ENCODE measurements at places on chromosomes 3 and 15.

DNA sequence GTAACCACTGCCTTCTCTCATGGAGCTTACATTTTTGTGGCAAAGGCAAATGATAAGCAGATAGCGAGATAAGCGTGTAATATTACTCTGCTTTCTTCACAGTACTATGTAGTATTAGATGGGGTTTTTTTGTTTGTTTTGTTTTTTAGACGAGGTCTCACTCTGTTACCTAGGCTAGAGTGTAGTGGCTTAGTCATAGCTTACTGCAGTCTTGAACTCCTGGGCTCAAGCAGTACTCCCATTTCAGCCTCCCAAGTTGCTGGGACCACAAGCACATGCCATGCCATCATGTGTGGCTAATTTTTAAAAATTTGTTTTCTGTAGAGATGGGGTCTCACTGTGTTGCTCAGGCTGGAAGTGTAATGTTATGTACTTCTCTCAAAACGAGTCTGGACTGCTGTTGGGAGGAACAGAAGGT lies 22.9 kb downstream of the MBNL1 start:
- no peak for DNase-seq

DNA sequence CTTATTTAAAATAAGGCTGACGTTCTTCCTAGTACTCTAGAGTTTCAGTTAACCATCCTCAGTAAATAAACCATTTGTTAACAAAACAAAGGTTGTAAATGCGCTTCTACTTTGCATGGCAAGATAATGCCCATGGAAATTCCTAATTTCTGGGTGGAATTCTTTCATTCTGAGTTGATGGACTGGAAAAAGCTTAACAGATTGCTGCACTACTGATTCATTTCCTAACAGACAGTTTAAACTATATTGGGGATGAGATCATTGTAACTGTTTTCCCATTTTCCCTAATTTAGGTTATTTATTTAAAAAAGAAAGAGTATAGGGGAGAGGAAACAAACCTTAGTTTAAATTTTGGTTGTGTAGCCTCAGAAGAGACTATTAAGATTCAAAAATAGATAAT lies 342.2 kb downstream of the NLGN1 start:
- no peak for DNase-seq

- no peak for DNase-seq
Observed at GRCh38 chr15:78681281-78682003, 40.4 kb upstream of the CHRNB4 start.

- DNase-seq = no peak
Observed at GRCh38 chr3:159872374-159873109, 116.1 kb upstream of the IL12A start.

GRCh38 chr3:180762866-180763265 lies 83.6 kb upstream of the CCDC39 start:
- no peak for DNase-seq

- DNase-seq = no peak
Observed at GRCh38 chr3:101824702-101825101, 24.6 kb upstream of the NFKBIZ start.

DNA sequence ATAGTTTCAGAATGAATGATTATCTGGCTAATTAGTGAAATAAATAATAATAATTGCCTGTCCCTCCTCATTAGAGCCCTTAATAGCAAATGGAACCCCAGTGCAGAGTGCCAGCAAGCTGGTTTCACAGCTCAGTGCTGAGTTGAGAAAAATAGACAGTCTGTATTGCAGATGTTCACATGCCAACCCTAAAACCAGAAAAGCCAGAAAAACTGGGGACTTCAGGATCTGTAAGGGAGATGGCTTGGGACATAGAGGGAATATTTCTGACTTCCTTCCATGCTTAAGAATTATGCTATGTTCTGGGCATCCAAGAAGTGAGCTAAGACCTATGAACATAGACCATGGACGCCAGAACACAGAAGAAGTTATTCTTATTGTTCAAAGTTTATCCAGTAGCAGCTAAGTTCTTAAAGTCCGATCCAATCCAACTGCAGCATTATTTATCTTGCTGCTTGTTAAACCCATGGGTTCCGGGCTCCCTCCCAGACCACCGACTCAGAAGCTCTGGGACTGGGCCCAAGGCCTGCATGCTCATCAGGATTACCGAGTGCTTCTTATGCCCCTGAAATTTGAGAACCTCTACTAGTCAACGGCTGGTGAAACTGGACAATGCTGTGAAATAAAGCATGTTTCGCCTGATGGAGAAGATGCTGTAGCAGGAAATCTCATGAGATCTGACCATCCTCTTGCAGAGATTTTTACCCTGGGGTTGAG lies 158.3 kb downstream of the FOXB1 start:
- DNase-seq = no peak

GRCh38 chr15:90200534-90201129 lies 498 bp upstream of the SEMA4B start:
- no peak for DNase-seq

DNA sequence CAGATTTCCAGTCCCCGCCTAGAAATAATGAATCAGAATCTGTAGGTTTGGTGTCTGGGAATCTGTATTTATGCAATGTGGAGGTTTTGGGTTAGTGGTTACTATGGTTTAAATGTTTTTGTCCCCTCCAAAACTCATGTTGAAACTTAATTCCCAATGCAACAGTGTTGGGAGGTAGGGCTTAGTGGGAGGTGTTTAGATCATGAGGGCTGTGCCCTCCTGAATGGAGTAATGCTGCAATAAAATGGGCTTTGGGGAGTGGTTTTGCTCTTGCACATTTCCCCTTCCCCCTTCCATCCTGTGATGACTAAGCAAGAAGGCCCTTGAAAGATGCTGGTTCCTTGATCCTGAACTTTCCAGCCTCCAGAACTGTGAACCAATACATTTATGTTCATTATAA lies 9.2 kb upstream of the RFC4 start:
- no peak for DNase-seq

DNA sequence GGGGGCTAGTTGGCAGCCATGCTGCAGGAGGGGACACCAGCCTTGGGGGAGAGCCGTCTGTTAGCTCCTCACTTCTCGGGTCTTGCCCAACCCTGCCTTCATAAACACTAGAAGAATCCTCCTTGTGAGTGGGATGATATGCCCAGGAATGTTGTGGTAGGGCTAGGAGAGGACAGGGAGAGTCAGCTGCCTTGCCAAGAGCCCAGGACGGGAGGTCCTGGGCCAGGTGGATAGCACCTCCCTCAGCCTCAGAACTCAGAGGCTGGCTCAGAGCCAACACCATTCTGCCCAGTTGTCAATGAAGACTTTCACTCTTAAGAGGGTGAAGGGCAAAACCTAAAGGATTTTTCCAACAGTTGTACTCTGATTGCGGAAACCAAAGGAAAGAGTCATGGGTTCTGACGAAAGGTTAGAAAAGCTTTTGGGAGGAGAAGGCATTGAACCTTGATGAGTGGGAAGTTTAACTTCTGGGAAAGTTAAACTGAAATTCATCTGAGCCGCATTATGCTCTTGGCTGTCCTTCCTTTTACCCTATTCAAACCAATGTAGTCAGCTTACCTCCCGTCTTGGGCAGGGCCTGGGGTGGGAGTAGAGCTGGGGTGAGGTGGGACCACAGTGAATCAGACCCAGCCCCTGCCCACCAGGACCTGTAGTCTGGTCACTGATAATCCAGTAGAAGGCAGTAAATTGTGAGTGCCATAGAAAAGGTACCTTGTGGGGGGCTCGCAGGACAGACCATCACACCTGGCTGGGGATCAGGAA lies 81.9 kb downstream of the FAM43A start:
- no peak for DNase-seq

GRCh38 chr3:48285132-48285531 lies 44.2 kb downstream of the ZNF589 start:
- no peak for DNase-seq

DNA sequence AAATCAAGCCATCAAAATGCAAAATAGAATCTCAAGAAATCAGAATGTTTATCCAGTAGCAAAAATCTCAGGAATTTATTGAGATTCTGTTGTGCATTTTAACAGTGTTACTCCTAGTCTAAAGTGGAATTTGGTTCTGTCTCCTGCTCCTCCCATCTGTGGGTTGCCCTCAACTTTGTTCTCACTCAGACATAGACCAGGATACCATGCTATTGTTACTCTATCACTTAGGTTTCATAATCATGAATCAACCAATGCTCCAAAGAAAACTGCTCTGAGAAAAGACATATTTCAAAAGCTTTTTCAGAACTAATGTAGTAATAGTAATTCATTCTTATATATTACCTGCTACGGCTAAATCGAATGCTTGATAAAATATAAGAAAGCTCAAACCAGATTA lies 274.7 kb downstream of the RBMS3 start:
- DNase-seq = no peak

DNA sequence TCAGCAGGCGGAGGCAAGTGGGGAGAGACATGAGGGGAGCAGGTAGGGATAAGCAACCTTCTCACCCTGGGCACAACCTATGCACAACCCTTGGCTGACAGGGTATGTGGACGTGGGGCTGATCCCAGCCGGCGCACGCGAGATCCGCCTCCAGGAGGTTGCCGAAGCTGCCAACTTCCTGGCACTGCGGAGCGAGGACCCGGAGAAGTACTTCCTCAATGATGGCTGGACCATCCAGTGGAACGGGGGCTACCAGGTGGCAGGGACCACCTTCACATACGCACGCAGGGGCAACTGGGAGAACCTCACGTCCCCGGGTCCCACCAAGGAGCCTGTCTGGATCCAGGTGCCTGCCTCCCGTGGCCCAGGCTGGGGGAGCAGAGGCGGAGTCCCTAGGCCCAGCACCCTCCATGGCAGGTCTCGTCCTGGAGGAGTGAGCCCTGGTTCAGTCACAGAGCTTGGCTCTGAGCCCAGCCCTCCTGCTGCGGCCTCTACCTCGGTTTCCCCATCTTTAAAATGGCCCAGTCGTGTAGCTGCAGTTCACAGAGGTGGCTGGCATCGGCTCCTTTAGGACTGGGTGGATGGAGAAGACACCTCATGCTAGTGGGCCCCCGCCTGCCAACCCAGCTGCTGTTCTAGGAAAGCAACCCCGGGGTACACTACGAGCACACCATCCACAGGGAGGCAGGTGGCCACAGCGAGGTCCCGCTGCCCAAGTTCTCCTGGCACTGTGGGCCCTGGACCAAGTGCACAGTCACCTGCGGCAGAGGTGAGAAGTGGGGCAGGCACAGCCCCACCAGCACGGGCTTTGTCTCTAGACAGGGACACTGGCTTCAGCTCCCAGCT lies 96.0 kb downstream of the TBC1D2B start:
- DNase-seq = no peak
